ENCODE measurements at places on chromosomes 3 and 15.

GRCh38 chr3:142815803-142816202 lies 73.1 kb downstream of the PCOLCE2 start:
- DNase-seq, result no peak

DNA sequence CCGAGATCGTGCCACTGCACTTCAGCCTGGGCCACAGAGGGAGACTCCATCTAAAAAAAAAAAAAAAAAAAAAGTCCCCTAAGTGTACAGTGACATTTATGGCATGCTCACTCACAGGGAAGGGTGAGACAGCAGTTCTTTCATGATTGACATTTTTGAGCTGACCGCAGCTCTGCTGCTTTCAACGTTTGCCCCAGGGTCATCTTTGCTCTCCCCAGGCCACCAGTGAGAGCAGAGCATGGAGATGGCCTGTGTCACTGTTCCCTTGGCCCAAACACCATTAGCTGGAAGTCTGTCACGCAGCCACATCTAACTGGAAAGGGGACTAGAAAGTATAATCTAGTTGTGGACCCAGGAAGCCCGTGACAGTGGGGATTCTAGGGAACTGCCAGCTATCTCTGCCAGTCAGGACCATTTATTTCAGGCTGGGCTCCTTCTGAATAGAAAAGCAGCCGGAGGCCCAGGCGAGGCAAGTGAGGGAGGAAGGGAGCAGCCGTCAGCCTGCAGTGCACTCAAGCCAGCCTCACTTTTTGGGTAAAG lies 193.4 kb upstream of the HES1 start:
- DNase-seq, result no peak

DNA sequence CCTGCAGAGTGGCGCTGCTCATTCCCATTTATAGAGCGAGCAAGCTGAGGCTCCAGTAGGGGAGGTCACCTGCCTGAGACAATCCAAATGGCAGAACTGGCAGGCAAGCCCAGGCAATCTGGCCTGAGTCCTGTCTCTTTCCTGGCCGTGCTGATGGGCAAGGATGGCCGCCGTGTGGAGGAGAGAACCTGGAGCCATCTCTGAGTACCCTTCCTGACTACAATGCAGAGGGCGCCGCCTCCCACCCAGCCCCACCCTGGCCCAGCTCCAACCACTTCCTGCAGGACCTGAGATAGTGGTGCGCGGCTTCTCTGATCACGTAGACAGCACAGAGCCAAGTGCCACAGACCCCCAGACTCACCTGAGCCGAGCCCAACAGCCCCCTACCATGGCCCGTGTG lies 7.0 kb downstream of the TLR9 start:
- DNase-seq, result no peak

GRCh38 chr15:95095250-95095649 lies 863.9 kb downstream of the MCTP2 start:
- DNase-seq, result no peak

GRCh38 chr15:36785396-36785795 lies 206.0 kb downstream of the CDIN1 start:
- no peak for DNase-seq

- DNase-seq, result no peak
These were observed 87.9 kb upstream of the ZPLD1 start for GRCh38 chr3:102346897-102347296.

GRCh38 chr3:183330881-183331280 lies 77.8 kb downstream of the B3GNT5 start:
- DNase-seq, result no peak

DNA sequence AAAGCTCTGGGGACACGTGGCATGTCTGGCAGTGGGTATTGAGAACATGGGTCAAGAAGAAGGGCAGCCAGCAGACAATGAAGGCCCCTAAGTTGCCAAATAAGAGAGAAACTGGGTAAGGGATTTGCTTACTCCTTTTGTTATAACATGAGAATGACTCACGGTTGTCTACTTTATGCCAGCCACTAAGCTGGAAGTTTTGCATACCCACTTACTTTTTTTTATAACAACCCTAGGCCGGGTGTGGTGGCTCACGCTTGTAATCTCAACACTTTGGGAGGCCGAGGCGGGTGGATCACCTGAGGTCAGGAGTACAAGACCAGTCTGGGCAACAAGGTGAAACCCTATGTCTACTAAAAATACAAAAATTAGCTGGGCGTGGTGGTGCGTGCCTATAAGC lies 50.0 kb downstream of the DRD3 start:
- DNase-seq, result no peak

GRCh38 chr3:10930666-10931040 lies 61.9 kb upstream of the SLC6A1 start:
- no peak for DNase-seq

- DNase-seq, result no peak
These were observed 139.7 kb downstream of the RTP4 start for GRCh38 chr3:187507905-187508304.

DNA sequence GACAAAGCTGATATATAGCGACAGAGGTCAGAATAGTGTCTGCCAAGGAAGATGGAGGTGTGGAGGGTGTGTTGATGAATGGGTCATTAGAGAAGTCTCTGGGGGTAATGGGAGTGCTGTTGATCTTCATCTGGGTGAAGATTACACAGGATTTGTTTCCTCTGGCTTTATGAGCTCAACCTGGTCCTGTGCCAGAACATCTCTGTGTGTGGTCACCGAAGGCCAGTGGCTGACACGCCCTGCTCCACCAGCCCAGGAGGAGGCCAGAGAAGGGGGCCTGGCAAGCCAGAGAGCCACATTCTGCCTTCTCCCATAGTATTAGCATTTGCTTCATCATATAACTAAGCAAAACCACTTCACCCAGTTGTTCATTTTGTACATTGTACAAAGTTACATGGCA lies 121.1 kb downstream of the ZNF621 start:
- DNase-seq, result no peak

GRCh38 chr15:49852756-49853155 lies 231.9 kb downstream of the DTWD1 start:
- no peak for DNase-seq

- DNase-seq, result no peak
These were observed 88.6 kb upstream of the PSMD6 start for GRCh38 chr3:64111872-64112271.

GRCh38 chr3:146559388-146559787 lies 15.0 kb upstream of the PLSCR1 start:
- DNase-seq, result no peak

DNA sequence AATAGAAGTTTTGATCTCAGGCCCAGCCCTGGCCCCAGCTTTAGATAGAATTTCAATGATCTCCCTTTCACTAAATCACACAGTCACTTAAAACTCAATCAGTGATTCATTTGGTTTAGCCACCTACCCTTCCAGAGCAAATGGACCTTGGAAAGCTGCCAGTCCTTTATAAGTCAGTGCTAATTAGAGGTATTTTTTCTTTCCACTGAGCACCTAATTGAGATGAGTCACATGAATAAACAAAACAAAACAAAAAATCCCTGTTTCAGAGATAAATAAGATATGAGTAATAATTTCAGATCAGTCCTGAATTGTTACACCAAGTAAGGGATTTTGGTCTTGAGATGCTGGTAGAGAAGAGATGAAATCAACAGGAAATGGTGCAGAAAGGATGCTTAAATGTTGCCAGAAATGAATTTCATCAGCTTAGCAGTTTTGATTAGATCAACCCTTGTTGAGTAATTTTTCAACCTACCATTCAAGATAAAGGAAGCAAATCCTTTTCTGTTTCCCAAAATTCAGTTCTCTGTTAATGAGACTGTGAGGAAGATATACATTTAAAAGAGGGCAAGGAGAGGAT lies 352.0 kb upstream of the COL8A1 start:
- DNase-seq, result no peak

DNA sequence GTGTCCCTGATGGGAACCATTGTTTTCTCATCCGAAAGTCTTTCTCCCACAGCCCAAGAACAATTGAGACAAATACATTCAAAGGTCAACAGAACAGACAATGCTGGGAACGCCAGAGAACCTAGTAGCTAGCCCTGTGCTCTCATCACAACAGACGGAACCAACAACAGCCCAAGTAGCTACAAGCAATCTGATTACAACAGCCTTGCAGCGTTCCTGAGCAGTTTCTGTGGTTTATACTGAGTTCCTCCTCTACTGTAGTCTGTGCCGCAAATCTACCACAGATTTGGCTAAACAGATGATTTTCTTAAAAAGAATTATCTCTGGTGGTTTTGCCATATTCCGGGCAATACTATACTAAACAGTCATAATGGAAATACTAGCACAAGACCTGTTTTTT lies 435.6 kb downstream of the MECOM start:
- no peak for DNase-seq

- DNase-seq, result no peak
These were observed 220.8 kb downstream of the ZNF621 start for GRCh38 chr3:40745381-40746106.

DNA sequence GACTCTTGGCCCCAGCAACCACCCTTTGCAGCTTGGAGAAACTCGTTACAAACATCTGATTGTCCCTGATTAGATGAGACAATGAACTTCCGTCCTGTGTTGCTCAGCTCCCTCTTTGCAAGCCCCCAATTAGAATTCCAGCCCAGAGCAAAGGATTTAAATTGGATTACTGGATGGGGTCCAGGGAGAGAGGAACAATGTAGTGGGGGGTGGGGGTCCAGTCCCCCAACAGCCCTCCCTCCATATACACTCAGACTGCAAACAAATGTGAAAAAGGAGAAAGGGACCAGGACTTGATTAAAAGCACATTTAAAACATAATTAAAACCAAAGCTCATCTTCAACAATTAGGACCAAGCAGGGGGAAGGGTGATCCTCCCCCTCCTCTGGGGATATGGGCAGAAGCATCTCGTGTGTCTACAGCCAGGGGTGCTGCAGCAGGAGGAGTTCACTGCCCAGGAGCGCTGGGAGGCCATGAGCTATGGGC lies 71.7 kb upstream of the TMEM115 start:
- DNase-seq, result no peak

- no peak for DNase-seq
These were observed 119.7 kb upstream of the IGSF10 start for GRCh38 chr3:151580591-151580990.

GRCh38 chr15:82021992-82022391 lies 23.8 kb downstream of the MEX3B start:
- DNase-seq, result no peak

DNA sequence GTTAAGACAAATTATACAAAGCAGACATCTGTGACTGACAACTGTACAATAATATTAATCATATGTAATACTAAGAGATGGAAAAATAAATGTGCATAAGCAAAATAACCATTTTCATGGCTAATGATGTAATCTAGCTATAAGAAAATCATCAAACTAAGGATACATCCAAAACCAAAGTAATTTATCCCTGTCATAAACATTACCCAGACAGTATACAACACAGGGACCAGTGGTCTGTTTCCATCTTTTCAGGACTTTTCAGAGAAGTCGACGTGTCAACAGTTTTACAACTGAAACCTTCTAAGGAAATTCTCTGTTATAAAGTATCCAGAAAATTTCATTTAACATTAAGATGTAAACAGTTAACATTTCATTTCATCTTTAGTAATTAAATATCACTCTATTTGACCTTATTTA lies 11.0 kb downstream of the THBS1 start:
- DNase-seq, result no peak

GRCh38 chr3:78148986-78149717 lies 1109.3 kb downstream of the ROBO2 start:
- no peak for DNase-seq

- DNase-seq, result no peak
These were observed 183.6 kb downstream of the EPHB1 start for GRCh38 chr3:134978658-134979057.

DNA sequence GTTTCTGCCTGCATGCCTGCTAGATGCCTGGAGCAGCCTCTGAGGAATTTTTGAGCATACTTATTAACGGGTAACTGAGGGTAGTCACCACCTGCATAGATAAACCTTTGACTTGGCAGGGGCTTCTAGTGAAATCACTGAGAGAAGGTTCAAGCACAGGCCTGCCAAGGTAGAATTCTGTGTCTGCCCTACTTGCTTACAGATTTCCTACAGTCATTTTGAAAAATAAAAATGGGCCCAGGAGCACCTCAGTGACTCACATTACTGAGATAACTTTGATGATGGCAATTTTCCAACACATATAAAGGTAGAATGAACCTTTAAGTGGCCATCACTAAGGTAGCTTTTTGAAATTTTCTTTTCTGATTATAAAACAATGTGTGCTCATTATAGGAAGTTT lies 10.8 kb downstream of the CRTAP start:
- DNase-seq, result no peak

GRCh38 chr3:101038880-101039279 lies 45.7 kb upstream of the ABI3BP start:
- DNase-seq, result no peak

GRCh38 chr15:99442252-99442897 lies 123.4 kb upstream of the MEF2A start:
- no peak for DNase-seq

DNA sequence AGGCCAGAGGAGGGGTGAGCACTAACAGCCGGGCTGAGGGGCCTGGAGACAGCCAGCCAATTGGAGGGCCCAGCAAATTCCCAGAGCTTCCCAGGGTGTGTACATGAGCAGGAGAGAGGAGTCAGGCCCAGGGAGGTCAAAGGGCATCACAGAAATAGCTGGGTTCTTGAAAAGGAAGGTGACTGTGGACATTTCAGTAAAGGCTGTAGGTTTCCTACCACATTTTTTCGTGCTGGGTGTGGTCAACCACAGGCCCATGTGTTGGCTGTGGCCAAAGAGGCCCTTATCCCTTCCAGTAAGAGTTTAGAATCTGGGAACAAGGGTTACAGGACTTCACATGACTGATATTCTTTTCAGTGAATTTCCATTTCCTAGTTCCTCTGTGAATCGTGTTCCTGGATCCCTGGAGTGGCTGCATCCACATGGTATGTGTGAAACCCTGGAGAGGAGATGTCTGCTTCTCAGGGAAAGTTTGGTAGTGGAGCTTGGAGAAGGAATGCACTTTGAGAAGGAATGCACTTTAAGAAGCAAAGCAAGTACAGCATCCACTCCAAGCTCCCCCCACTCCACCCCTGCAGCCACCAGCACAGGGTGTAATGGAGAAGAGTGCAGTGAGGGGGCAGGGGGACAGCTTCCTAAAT lies 73.2 kb upstream of the HEG1 start:
- no peak for DNase-seq
